Omental fat pad (tissue), 4 donors: ENCODE measurements at places on chromosomes 13 and 19. TPM values are rescaled to one million over a fixed set of nuclear protein-coding genes. Genes with fewer than 3 reads are reported as not detected.

DNA sequence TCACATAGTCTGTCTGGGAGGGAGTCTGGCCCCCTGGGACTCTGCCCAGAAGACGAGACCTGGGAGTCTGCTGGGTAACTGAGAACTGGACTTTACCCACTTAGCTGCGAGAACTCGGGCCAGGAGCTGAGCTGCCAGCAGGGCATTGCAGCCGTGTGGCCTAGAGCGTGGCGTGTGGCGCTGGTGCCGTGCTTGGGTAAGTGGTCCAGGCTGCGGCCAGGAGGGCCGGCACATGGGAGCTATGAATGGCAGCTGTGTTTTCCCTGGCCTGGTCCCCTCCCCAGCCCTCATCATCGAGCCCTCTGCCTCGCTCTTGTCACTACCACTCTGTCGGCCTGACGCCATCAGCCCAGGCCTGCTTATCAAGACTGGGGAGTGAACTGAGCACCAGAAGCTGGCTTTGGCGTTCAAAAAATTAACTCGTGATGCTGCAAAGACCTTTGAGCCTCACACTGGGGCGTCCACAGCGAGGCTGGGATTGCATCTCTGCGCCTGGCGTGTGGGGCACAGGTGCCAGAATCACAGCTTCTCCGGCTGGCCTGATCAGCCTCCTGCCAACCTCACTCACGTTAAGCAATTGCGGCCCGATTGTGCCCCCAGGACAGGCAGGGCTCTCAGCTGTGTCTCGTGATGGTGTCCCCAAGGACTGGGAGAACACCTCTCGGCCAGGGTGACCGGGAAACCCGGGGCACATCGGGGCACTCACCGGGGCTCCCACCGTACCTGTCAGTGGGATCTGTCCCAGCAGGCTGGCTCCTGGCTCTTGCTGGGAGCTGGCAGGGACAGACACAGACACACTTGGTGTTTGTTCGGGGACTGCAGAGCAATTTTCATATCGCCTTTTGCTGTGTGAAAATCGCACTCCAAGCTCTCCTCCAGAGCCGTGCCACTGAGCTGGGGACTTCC is 85.9 kb downstream of the KDM4B start:
- no peak for DNase-seq

DNA sequence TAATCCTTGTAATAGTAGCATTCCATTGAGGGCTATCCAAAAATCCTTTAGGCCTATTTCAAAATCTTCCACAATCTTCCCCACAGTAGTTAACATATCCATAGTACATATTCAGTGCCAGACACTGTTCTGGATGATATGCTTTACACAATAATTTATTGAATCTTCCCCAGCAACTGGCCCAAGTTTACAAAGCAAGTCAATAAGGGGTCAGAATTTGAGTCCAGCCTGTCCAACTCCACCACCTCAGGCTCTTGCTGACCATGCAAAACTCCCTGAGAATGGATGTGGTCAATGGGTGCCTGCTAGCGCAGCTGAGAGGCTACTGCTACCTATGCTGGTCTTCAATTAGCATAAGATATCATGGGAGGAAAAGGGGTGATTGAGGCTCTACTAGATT is 529.6 kb downstream of the FGF9 start:
- DNase-seq = no peak

GRCh38 chr13:34523406-34523805 is 418.7 kb upstream of the NBEA start:
- no peak for DNase-seq

DNA sequence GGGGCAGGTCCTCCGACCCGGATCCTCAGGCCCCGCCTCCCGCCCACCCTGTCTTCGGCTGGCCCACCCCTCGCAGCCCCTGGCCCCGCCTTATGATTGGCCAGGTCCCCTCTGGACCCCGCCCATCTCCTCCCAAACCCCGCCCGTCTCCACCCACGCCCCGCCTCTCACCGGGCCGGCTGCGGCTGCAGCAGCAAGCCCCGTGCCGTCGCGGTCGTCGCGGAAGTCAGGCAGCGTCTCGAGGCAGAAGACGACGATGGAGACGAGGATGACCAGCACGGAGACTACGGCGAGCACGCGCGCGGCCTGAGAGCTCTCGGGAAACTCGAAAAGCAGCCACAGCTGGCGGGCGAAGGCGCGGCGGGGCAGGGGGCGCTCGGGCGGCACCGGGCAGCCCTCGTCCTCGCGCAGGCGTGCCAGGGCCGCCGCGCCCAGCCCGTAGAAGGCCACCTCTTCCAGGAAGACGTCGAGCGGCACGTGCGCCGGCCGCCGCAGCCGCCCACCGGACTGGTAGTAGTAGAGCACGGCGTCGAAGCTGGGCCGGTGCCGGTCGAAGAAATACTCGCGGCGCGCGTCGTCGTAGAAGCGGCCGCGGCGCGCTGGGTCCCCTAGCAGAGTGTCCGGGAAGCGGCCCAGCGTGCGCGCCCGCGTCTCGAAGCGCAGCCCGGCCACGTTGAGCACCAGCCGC is 495 bp downstream of the KCNA7 start:
- no peak for DNase-seq

DNA sequence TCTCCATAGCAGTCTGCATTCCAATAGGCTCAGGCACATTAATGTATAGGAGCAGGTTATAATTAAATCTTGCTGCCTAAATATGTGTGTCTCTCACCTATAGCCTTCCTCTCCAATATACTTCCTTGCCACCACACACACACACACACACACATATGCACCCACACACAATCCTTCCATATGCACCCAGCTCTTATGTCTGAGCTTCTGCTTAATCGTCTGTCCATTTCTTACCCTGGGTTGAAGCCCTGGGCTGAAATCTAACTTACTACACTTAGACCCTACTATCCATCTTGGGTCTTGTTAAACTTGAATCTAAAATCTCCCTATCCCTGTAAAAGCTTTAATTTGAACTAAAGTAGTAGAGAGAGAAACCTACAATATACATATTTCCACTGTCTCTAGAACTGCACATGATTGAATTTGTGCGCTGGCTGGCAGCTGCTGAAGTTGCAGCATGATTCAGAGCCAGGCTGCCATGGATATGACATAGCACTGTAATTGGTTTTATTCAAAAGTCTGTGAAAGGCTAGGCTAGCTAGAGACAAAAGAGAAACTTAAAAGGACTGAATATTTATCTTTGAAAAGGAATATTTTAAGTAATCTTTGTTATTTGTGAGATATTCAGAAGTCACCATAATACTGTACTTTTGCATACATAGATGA is 25.7 kb upstream of the FREM2 start:
- DNase-seq = no peak

DNA sequence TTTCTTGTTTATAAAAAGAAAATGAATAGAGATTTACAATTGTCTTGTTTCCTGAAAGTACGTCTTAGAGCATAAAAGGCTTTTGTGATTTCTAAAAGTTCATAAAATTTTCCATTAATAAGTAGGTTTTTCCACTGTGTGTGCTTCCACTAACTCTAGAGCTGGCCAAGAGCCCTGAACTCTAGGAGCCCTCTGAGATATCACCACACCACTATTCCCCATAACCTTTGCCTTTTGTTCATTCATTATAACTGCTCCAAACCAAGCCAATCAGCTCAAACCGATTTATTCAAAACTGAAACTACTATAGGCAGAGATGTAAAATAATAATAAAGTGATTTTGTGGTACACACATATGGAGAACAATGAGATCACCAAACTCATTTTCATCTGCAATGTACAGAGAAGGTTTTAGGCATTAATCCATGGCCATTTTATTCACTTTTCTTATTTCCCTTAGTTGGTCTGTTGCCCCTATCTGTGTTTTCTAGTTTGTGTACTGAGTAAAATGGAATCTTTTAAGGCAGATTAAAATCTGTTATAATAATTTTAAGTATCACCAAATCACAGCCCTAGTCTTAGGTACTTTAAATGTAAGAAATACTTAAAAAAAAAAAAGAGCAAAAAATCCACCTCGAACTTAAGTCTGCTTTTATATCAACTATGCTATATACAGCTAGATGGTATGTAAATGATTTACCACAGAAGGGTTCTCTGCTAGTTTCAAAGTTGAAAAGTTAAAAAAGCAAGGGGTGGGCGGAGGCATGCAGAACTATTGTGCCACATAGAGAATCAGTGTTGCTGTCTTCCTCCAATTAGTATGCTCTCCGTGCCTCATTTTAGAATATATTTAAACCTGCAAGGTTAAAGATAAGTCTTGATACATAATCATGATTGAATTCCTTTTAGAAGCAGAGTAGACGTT is 311.3 kb downstream of the KLF12 start:
- DNase-seq = no peak

DNA sequence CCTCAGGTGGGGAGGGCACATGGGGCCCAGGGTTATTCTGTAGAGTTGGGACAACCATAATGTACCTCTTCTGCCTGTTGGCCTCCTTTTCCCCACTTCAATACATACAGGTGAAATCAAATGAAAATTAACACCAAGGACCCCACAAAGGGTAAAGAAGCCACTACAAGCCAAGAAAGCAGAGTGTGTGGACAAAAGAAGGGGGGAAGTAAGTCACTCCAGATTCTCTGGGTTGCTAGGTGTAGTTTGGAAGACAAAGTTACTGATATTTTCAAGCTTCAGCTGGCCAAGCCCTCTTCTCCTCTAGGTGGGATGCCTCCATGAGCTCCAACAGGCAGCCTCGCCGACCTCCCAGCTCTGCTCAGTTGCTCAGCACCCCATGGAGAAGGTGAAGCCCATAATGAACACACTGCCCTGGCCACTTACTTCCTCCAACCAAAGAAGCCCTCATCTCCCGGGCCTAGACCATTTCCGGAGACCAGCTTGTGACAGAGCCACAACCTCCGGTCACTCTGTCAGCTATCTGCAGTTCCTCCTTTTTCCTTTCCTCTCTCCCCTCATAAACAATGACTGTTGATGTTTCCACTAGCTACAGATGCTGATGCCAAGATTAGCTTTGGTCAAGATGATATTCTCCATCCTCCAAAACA is 66.8 kb upstream of the MED4 start:
- DNase-seq = no peak

- DNase-seq = peak; percentile 93
These were observed 9.3 kb downstream of the RPS9 start for GRCh38 chr19:54209811-54210494.

GRCh38 chr19:52248241-52248640 is 21.1 kb upstream of the ZNF766 start:
- DNase-seq = peak; percentile 35

- DNase-seq = no peak
These were observed 157.5 kb upstream of the ZNF536 start for GRCh38 chr19:30214651-30215051.

GRCh38 chr13:44093607-44094564 is 214.2 kb downstream of the LACC1 start:
- no peak for DNase-seq

DNA sequence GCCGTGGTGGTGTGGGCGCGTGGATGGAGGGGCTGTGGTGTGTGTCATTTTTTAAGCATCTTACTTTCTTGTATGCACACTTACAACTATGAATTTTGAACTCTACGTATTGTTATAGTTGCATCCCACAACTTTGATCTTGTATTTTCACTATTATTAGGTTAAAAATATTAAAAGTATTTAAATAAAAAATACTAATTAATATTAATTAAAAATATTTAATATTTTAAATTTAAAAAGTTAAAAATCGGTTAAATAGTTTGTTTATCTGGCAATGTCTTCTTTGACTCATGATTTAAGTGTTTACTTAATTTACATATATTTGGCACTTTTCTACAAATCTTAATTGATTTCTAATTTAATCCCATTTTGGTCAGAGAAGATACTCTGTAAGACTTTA is 17.8 kb upstream of the GJB6 start:
- DNase-seq = no peak

DNA sequence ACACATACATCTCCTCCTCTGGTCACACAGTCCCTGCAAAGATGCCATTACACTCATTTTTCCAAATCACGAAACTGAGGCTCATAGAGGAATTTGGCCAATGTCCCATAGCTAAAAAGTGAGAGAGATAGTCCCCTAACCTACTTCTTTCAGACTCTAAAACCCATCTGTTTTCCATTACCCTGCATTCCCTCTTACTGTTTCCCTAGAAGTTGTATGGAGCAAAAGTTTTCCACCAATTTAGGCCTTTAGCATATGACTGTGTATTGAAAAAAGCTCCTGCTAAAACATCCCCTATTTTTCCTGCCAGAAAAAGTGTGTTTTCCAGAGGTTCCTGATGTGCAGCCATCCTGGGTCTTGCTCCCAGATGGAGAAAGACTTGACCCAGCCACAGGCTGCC is 16.3 kb downstream of the SERP2 start:
- no peak for DNase-seq

DNA sequence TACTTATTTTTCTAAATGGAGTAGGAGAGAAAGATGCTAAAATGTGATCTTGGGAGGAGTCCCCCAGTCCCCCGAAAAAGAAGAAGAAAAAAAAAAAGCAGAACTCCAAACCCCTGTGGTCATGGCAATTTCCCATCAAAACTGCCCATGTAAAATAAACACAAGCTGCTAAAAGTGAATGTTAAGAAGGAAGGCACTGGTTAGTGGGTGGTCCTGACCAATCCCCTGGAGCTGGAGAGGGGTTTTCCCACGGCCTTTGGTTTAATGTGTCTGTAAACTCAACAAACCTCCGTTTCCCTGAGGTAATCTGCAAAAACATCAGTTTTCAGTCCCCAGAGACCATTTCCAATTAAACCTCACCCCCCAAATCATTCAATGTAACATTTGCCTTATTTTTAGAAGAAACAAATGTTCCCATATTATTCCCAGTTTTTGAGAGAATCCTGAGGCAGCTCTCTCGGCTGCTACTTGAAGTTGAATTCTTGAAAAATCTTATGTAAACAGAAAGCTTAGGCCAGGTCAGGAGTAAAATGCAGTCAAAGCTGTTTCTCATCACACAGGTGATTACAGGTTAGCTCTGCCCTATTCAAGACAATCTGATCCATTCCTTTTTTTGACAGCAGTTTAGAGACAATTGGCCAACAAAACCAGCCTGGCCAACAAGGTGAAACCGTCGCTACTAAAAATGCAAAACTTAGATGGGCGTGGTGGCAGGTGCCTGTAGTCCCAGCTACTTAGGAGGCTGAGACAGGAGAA is 17.0 kb downstream of the RAB3D start:
- no peak for DNase-seq

- DNase-seq = no peak
These were observed 6.6 kb upstream of the DHDH start for GRCh38 chr19:48926909-48927308.

- no peak for DNase-seq
These were observed 5.1 kb upstream of the CALM3 start for GRCh38 chr19:46596008-46596407.

GRCh38 chr13:75473468-75473867 is 8.5 kb downstream of the TBC1D4 start:
- DNase-seq = no peak

GRCh38 chr19:38727868-38728660 is 16.2 kb downstream of the CAPN12 start:
- DNase-seq = no peak

GRCh38 chr19:53992815-53993214 is 1.4 kb downstream of the CACNG6 start:
- DNase-seq = no peak

Gene MICU2
- 53.1 TPM for total RNA-seq

Gene CYP2A6
- 0.36 TPM for total RNA-seq

Gene PRR36
- not detected for total RNA-seq

Gene ZNF837
- total RNA-seq = 4.4 TPM

Gene CDKN2D
- total RNA-seq = 9.2 TPM

Gene THSD8
- total RNA-seq = not detected

Gene RGL3
- total RNA-seq = 8.2 TPM

Gene NFIC
- total RNA-seq = 84.5 TPM

Gene NLRP7
- not detected for total RNA-seq

Gene ZNF430
- 4.8 TPM for total RNA-seq

Gene ZNF763
- total RNA-seq = 1.9 TPM

Gene FZR1
- 10.0 TPM for total RNA-seq

Gene SHC2
- total RNA-seq = 27.1 TPM

Gene LRG1
- total RNA-seq = 6.9 TPM

Gene PLK5
- not detected for total RNA-seq
